A549 treated with CORT108297 at 1 μM for 4 hours (cell line): ENCODE measurements at places on chromosomes 16 and 17. TPM values are rescaled to one million over a fixed set of nuclear protein-coding genes. Genes with fewer than 3 reads are reported as not detected.

Gene SEPTIN1
- 0.58 to 2.5 TPM (median 2.1 TPM) in 5 replicates for total RNA-seq

Gene HAP1
- 0.88 to 2.0 TPM (median 1.7 TPM) in 5 replicates for total RNA-seq

Gene FAM171A2
- 2.5 to 5.2 TPM (median 4.2 TPM) in 5 replicates for total RNA-seq

Gene GAS2L2
- 0.06 to 0.15 TPM (median 0.09 TPM) in 5 replicates for total RNA-seq

Gene FBXW10
- 0.92 to 1.7 TPM (median 1.3 TPM) in 5 replicates for total RNA-seq

Gene MOSMO
- total RNA-seq: 8.0 to 11.5 TPM (median 10.5 TPM) in 5 replicates

Gene TBX6
- 0.08 to 0.34 TPM (median 0.29 TPM) in 5 replicates for total RNA-seq

Gene APOBR
- total RNA-seq: 0.05 to 0.07 TPM (median 0.06 TPM) in 5 replicates

Gene CMTM2
- total RNA-seq: not detected in 5 replicates

Gene KRT12
- not detected in 5 replicates for total RNA-seq

Gene SLC6A4
- 0.02 to 0.06 TPM in 2 of 5 replicates, not detected in the others for total RNA-seq

Gene PRSS27
- total RNA-seq: 0.89 to 1.7 TPM (median 1.5 TPM) in 5 replicates

Gene SLC47A1
- 23.1 to 25.2 TPM (median 24.0 TPM) in 5 replicates for total RNA-seq

Gene MRPL58
- 76.4 to 81.8 TPM (median 77.9 TPM) in 5 replicates for total RNA-seq

Gene LGALS9
- total RNA-seq: 0.86 to 1.5 TPM (median 1.4 TPM) in 5 replicates

Gene TEN1
- 20.9 to 27.4 TPM (median 26.0 TPM) in 5 replicates for total RNA-seq

Gene SIAH1
- 12.5 to 15.4 TPM (median 14.0 TPM) in 5 replicates for total RNA-seq

Gene ABCC11
- total RNA-seq: 0.06 to 0.24 TPM (median 0.20 TPM) in 4 of 5 replicates, not detected in the other

Gene KRT14
- total RNA-seq: 0.08 to 0.34 TPM (median 0.13 TPM) in 3 of 5 replicates, not detected in the others

Gene OR1A1
- not detected in 5 replicates for total RNA-seq

Gene CHST6
- total RNA-seq: 0.10 to 0.15 TPM (median 0.13 TPM) in 5 replicates

Gene ZNF785
- not detected in 5 replicates for total RNA-seq

Gene FBXO39
- total RNA-seq: not detected in 5 replicates

Gene TEKT5
- not detected in 5 replicates for total RNA-seq

Gene CHCT1
- 0.09 to 0.53 TPM (median 0.15 TPM) in 4 of 5 replicates, not detected in the other for total RNA-seq

Gene PCGF2
- 34.1 to 69.7 TPM (median 62.4 TPM) in 5 replicates for total RNA-seq

Gene VPS35
- total RNA-seq: 72.5 to 94.8 TPM (median 76.7 TPM) in 5 replicates

Gene INCA1
- total RNA-seq: 1.3 to 1.7 TPM (median 1.4 TPM) in 5 replicates

Gene DBNDD1
- 47.3 to 65.3 TPM (median 63.9 TPM) in 5 replicates for total RNA-seq

Gene PYDC1
- total RNA-seq: not detected in 5 replicates

Gene SLC12A4
- 23.7 to 35.7 TPM (median 32.6 TPM) in 5 replicates for total RNA-seq

Gene ZNF646
- total RNA-seq: 7.5 to 12.1 TPM (median 10.1 TPM) in 5 replicates

Gene HBQ1
- 4.4 to 9.2 TPM (median 6.8 TPM) in 5 replicates for total RNA-seq

Gene KRTAP4-6
- not detected in 5 replicates for total RNA-seq

Gene PPL
- 2.4 to 3.3 TPM (median 3.1 TPM) in 5 replicates for total RNA-seq

Gene TUBG2
- 18.7 to 28.7 TPM (median 25.2 TPM) in 5 replicates for total RNA-seq

Gene KCNJ2
- total RNA-seq: 0.06 to 0.09 TPM (median 0.07 TPM) in 5 replicates

Gene STAT5B
- total RNA-seq: 23.3 to 30.2 TPM (median 28.6 TPM) in 5 replicates

Gene MRPL45
- total RNA-seq: 59.4 to 67.6 TPM (median 62.0 TPM) in 5 replicates

Gene PSMC5
- total RNA-seq: 207 to 250 TPM (median 220 TPM) in 5 replicates

Gene TPPP3
- 8.5 to 14.6 TPM (median 13.3 TPM) in 5 replicates for total RNA-seq

Gene KRTAP2-3
- 0.11 to 0.18 TPM (median 0.17 TPM) in 3 of 5 replicates, not detected in the others for total RNA-seq

Gene KLHL10
- 0.06 to 0.09 TPM (median 0.07 TPM) in 3 of 5 replicates, not detected in the others for total RNA-seq

Gene OTOP2
- total RNA-seq: 0.05 to 0.08 TPM (median 0.05 TPM) in 4 of 5 replicates, not detected in the other

Gene DOC2B
- total RNA-seq: 0.77 to 1.8 TPM (median 1.2 TPM) in 5 replicates

Gene MPP2
- 1.6 to 2.4 TPM (median 1.9 TPM) in 5 replicates for total RNA-seq

Gene MYL4
- 0.18 to 0.23 TPM in 2 of 5 replicates, not detected in the others for total RNA-seq

Gene AOC2
- 2.0 to 2.4 TPM (median 2.1 TPM) in 5 replicates for total RNA-seq

Gene MIEN1
- total RNA-seq: 89.2 to 101 TPM (median 94.6 TPM) in 5 replicates

Gene CPNE7
- total RNA-seq: 48.7 to 75.7 TPM (median 70.3 TPM) in 5 replicates

Gene CDIP1
- total RNA-seq: 11.0 to 13.8 TPM (median 11.9 TPM) in 5 replicates

Gene ABCA10
- total RNA-seq: 0.07 to 0.15 TPM (median 0.08 TPM) in 5 replicates

Gene MRPL27
- total RNA-seq: 141 to 162 TPM (median 151 TPM) in 5 replicates

Gene TBC1D26
- 0.02 TPM in 1 of 5 replicates, not detected in the others for total RNA-seq

Gene GPR142
- total RNA-seq: 0.08 TPM in 1 of 5 replicates, not detected in the others

Gene PTX4
- total RNA-seq: not detected in 5 replicates

Gene PHOSPHO1
- total RNA-seq: 0.40 to 0.92 TPM (median 0.55 TPM) in 5 replicates

Gene NPIPB2
- 2.3 to 4.7 TPM (median 3.9 TPM) in 5 replicates for total RNA-seq

Gene ZNF668
- 11.6 to 22.1 TPM (median 15.2 TPM) in 5 replicates for total RNA-seq
